ENCODE measurements at places on chromosomes 6 and 20. TPM values are rescaled to one million over a fixed set of nuclear protein-coding genes. Genes with fewer than 3 reads are reported as not detected.

The COL19A1 gene
- 3.9 TPM for total RNA-seq

The SMPDL3A gene
- total RNA-seq: 4.9 TPM

The KCNK15 gene
- total RNA-seq: 3.7 TPM

The NTSR1 gene
- 0.43 TPM for total RNA-seq

The RSPH9 gene
- total RNA-seq: not detected

The IMPG1 gene
- total RNA-seq: not detected

The ZNF512B gene
- total RNA-seq: 8.3 TPM

The CALHM6 gene
- total RNA-seq: 3.1 TPM

The CHRNA4 gene
- total RNA-seq: not detected

The CDS2 gene
- total RNA-seq: 60.8 TPM

The BEND3 gene
- total RNA-seq: 0.56 TPM

The TRIM10 gene
- not detected for total RNA-seq

The ANKRD6 gene
- total RNA-seq: 12.3 TPM

The STX11 gene
- 7.3 TPM for total RNA-seq

The MAPK13 gene
- 7.2 TPM for total RNA-seq

The CDSN gene
- not detected for total RNA-seq

The NHLRC1 gene
- total RNA-seq: 2.4 TPM

The PTCHD4 gene
- total RNA-seq: 0.51 TPM

The RIMS4 gene
- total RNA-seq: 0.47 TPM

The SMLR1 gene
- total RNA-seq: not detected

The C6orf163 gene
- 1.5 TPM for total RNA-seq

The SPACA1 gene
- not detected for total RNA-seq

The TUBB2B gene
- 2.4 TPM for total RNA-seq

The HLA-DRB1 gene
- 24.0 TPM for total RNA-seq

The TMEM244 gene
- not detected for total RNA-seq

The MUCL3 gene
- total RNA-seq: not detected

The CLPSL1 gene
- total RNA-seq: not detected

The LMBRD1 gene
- total RNA-seq: 50.0 TPM

The ERVFRD-1 gene
- total RNA-seq: not detected

The FILIP1 gene
- total RNA-seq: 78.2 TPM

The RTF2 gene
- total RNA-seq: 49.4 TPM
